ENCODE measurements at places on chromosomes 12 and 14. TPM values are rescaled to one million over a fixed set of nuclear protein-coding genes. Genes with fewer than 3 reads are reported as not detected.

CFAP251 gene
- total RNA-seq, result 9.5 TPM

GRCh38 chr14:37254411-37254947, 56.7 kb downstream of the MIPOL1 start:
- no peak for DNase-seq

- DNase-seq, result no peak
Observed at GRCh38 chr12:113129664-113130456, 5.7 kb downstream of the RASAL1 start.

GRCh38 chr14:105053996-105054395, 11.2 kb downstream of the GPR132 start:
- DNase-seq, result no peak

GRCh38 chr14:64513271-64513670, 8.7 kb downstream of the ZBTB1 start:
- no peak for DNase-seq
